ENCODE measurements at places on chromosomes 11 and 22.

DNA sequence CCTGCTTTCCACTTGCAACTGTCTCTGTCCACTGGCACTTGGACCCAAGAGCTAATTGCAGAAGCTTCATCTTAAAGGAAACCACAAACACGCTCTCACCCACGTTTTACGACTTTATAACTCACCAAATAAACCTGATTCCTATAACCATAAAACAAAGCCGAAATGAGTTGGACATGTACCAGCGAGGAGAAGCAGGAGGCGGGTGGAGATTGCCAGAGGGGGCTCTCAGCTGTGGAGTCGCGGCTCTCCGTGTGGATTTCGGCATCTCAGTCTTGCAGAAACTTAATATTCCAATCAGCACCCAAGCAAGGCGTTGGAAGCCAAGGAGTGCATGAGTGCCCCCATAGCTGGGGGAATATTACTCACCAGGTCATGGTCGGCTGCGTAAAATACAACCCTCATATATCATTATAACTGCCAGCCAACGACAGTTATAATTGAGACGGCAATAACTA is 483.6 kb downstream of the MN1 start:
- DNase-seq = no peak

GRCh38 chr11:101126551-101127196 is 2.9 kb downstream of the PGR start:
- no peak for DNase-seq

- DNase-seq = no peak
Observed at GRCh38 chr11:11071486-11071885, 213.6 kb upstream of the ZBED5 start.

GRCh38 chr11:47284151-47284550 is 14.2 kb downstream of the MADD start:
- no peak for DNase-seq

- DNase-seq = no peak
Observed at GRCh38 chr22:30774566-30774965, 79.9 kb downstream of the OSBP2 start.

DNA sequence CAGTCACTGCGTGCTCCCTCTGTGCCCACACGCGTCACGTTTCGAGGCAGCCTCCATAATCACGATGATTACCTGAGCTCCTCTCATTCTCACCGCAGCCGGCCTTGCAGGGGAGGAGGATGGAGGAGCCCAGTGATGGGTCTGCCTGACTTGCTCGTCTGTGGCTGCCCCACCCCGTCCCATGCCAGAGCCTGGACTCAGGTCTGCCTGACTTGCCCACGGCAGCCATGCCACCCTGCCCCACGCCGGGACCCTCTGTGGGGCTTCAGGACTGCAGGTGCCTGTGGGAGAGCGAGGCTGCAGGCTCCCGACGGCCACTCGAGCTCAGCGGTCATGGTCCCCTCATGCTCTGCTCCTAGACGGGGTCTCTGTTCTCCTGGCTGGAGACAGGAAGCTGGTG is 1025.1 kb downstream of the BRD1 start:
- DNase-seq = no peak

- DNase-seq = no peak
Observed at GRCh38 chr11:45692808-45693453, 27.5 kb upstream of the CHST1 start.

DNA sequence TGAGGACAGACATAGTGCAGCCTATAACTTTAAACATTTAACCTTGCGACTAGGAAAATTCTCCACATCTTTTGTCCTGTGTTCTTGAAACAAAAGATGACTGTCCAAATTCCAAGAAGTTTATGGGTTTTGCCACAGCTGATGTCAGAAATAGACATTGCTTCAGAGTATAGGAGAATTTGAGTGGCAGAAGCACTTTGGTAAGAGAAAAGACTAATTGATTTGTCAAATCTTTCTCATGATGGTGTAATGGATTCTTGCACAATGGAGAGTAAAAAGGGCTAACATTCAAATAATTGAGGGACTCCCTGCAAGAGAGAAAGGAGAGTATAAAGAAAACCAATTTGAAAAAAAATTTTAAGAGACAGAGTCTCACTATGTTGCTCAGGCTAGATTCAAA is 25.3 kb downstream of the C11orf58 start:
- DNase-seq = no peak

GRCh38 chr11:47510209-47510608 is 42.7 kb downstream of the CELF1 start:
- DNase-seq = no peak

- DNase-seq = no peak
Observed at GRCh38 chr11:59787816-59788215, 22.8 kb downstream of the MRPL16 start.

- no peak for DNase-seq
Observed at GRCh38 chr11:57647372-57647771, 2.3 kb downstream of the YPEL4 start.

DNA sequence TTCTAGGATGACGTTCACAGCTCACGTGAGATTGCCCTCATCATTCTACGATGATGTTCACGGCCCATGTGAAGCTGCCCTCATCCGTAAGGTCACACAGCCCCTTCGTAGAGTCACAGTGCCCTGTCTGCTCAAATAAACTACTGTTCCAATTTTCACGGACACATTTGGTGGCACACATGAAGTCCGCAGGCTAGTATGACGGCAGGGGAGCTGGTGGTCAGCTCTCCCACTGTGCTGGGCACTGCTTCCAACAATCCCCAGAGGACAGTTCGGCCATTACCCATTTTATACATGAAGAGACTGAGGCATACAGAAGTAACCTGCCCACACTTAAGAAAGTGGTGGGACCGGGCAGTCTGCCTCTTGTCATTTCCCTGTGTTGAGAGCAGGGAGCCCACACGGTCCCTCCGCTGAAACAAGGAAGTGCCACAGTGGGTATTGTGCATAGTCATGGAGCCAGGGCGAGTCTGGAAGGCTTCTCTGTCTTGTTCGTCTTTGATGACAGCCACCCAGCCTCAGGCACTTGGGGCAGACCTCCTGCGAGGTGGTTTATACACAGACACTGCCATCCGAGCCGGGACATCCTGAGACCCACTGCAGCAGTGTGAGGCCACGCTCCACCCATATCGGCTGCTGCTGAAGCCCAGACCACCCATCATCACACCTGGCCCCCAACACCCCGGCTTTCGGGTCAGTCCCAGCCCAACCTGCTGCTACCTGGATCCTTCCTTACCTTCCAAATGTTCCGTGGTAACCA is 114.3 kb downstream of the PHF21B start:
- DNase-seq = no peak

DNA sequence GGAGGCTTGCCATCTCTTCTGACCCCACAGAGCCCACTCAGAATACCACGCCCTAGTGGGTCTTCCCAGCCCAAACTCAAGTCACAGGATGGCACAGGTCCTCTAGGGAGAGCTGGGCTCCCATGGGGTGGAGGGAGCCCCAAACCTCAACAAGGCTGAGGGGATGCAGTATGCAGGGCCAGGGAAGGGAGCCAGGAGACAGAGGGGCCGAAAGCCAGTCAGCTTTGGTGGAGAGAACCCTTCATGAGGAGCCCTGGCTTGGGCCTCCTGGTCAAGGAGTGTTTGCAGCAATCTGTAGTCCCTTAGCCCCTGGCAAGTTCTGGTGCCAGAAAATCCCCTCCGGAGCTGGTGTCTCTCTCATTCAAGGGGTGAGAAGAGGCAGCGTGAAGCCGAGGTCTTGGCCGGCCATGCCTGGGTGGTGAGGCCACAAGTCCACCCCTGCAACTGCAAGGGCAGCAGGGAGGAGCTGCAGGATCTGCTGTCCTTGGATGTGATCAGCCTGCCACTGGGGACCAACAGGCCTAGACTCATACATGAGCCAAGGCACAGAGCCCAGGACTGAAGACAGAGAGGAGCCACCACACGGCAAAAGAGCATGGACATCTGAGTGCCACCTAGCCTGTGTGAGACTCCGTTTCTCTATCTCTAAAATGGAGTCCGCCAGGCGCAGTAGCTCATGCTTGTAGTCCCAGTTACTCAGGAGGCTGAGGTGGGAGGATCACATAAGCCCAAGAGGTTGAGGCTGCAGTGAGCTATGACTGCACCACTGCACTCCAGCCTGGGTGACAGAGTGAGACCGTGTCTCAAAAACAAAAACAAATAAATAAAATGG is 24.1 kb downstream of the NEAT1 start:
- DNase-seq = no peak

DNA sequence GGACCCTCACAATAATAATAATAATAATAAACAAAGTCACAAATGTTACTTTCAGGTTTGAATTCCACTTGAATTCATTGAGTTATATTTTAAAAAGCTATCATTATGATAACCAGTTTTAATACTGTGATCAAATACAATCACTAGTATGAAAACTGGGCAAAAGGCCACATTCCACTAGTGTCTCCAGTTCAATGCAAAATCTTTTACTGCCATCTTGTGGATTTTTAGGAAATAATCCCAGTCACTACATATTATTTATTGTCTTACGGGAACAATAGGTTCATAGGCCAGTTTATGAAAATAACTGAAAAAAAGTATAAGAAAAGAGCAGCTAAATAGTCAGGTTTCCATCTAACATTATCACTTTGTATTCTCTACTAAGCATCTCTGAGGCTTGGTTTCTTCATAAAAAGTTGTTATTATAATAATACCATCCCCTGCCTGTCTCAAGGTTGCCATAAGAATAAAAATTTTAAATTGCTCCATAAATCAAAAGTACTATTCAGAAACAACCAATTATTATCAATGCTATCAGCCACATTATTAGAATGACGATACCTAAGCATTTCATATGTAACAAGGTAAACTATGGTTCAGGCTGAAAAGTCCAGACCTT is 533.9 kb upstream of the CCDC90B start:
- DNase-seq = peak; percentile 20

DNA sequence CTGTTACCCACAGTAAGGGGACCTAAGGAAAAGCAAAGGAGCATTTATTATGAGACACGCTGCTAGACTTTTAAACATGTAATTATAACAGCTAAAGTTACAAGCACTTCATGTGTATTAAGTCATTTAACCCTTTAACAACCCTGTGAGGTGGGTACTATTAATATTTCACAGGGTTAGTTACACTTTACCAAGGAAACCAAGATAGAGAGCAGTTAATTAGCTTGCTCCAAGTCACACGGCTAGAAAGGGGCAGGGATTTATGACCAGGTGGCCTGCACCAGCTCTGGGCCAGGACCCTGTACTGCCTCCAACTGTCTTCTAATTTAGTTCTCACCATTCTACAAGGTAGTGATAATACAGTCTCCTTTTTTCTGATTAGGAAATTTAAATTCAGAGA is 74.9 kb downstream of the RPL27A start:
- DNase-seq = no peak

DNA sequence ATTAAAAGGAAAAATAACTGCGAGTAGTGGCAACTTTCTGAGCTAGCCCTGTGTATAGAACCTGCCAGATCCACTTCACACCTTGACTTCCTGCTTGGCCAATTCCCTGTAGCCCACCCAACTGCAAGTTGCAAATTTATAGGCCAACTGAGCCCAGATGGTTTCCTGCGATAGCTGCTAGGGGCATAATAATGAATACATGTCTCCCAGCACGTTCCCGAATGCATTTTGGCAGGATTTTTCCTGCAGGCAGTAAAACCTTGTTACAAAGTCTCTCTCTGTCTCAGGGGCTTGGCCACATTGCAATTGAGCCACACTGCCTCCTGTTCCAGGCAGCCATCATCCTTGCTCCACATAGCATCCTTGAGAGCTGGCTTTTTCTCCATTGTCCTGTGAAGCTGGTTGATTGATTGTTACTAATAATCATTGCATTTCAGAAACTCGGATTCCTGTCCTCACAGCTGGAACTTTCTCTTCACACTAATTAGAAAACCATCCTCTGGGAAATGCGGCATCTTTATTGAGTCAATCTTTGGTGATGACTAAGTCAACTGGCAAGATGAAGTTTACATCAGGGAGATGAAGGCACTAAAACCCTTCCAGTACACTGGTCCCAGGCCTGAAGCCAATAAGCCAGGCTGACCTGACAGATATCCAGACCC is 18.6 kb upstream of the LMO2 start:
- no peak for DNase-seq

DNA sequence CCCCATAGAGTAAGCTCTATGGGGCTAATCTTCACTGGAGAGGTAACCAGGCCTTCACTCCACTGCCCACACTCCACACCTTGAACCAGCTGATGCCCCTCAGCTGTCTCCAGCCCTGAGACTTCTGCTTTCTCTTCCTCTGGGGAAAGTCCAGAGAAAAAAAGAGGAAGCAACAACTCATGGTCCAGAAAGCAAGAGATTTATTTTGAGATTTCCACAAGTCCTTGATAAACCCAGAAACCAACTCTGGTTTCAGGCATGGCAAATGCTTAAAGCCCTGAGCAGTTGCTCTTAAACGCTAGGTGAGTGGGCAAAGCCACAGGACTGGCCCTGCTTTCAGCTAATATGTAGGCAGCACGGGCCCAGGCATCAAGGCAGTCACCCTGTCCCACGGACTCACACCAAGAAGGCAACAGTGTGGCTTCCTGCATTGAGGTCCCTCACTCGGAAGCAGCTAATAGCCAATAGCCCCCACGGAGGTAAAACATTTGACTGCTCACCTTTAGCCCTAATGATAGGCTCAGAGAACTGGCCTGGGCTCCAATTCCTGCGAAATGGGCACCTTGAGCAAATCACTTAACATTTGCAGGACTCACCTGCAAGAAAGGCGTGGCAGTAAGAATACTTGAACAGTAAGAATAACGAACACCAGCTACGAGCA is 4.3 kb downstream of the CYB561A3 start:
- no peak for DNase-seq

DNA sequence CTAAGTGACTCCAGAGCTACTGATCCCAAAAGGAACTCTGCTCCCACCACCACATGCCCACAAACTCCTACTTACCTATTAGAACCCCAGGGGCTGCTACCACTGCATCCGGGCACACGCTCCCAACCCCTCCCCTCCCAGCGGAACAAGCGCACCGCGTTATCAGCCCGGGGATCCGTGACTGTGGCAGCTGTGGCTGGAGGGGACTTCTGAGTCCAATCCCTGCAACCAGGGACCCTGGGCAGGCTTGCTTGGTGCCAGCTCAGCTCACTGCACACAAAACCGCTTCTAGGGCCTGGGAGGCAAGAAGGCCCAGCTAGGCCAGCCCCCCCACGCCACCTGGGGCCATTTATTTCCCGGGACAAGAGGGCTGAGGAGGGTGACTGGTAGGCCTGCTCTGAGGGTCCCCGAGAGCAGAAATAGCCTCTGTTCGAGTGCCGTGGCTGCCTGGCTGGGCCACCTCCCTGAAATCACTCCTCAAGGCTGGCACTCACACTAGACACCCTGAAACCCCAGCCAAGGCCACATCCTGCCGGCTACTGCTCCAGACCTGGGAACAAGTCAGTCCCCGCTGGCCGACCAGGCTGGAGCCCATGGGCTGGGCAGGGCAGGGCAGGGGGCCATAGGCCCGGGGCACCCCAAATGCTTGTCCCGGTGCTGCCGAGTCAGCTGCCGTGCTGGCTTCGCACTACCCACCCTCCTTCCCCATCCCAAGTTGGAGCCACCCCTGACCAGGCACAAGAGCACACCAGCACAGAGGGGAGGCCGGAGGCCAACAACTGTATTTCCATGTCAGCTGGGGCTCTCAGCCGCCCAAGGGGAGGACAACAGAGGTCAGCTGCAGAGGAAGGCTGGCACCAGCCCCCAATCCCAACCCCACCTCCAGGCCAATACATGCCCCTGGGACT is 1.9 kb upstream of the IFITM10 start:
- DNase-seq = no peak

- DNase-seq = no peak
Observed at GRCh38 chr11:118789501-118790356, 1.2 kb downstream of the DDX6 start.

GRCh38 chr11:78938036-78938435 is 363.4 kb upstream of the NARS2 start:
- no peak for DNase-seq
